ENCODE measurements at places on chromosomes 7 and 10.

- DNase-seq = no peak
Measured at GRCh38 chr10:16030562-16030961, 170.3 kb upstream of the MINDY3 start.

DNA sequence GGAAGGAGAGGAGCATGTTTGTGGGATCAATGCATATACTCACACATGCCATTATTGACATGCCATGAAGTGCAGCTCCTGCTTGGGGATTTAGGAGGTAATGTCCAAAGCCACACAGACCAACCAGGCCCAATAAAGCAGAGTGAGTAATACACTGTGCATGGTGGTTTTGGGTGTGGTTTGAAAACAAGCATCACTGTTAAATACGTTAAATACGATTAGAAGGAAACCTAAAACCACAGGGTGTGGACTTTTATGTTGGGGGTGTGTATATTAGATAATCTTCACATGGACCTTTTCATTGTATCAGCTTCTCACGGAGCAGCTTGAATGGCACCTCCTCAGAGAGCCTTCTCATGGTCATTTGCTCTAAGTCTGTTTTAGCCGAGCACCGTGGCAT is 10.4 kb upstream of the EIF3A start:
- no peak for DNase-seq

- DNase-seq = no peak
Measured at GRCh38 chr10:70596110-70596798, 6.3 kb downstream of the PRF1 start.

GRCh38 chr10:15068802-15069201 is 19.8 kb downstream of the ACBD7 start:
- DNase-seq = no peak

- no peak for DNase-seq
Measured at GRCh38 chr10:77889277-77889903, 37.2 kb downstream of the DLG5 start.

All from stimulated activated CD4-positive, alpha-beta T cell treated with anti-CD3 and anti-CD28 coated beads, Interleukin-15, amount 100 ng/mL, for 48 hours (primary cell).